Sigmoid colon (tissue), 7 donors: ENCODE measurements at places on chromosomes 2 and 18. TPM values are rescaled to one million over a fixed set of nuclear protein-coding genes. Genes with fewer than 3 reads are reported as not detected.
A peak's percentile ranks its signal among the peaks of the same experiment; 100 is the strongest.

SS18 gene
- total RNA-seq = 204 TPM

- H3K4me1 ChIP-seq = no peaks in the 10 kb centered on the region
- no peaks in the 10 kb centered on the region for H3K27me3 ChIP-seq
- H3K36me3 ChIP-seq = no peaks in the 10 kb centered on the region
Observed at GRCh38 chr18:23317975-23318675, 135.0 kb upstream of the RIOK3 start.

DNA sequence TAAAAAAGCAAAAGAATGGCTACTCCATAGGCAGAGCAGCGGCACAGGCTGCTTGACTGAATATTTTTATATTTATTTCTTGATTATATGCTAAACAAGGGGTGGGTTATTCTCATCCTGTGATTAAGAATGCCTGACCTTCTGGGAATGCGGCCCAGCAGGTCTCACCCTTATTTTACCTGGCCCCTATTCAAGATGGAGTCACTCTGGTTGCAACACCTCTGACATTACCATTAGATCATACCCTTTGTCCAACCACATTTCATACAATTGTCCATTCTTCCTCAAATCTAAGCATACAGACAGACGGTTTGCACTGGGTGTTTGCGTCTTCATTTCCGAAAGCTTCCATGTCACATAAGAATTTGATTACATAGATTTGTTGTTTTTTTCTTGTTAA, 168.2 kb downstream of the GALNT1 start:
- H3K36me3 ChIP-seq = no peaks in the 10 kb centered on the region
- DNase-seq = no peak
- no peak overlapping the region for H3K27ac ChIP-seq
- H3K4me1 ChIP-seq = no peaks in the 10 kb centered on the region

MROH2A gene
- total RNA-seq = not detected

DNA sequence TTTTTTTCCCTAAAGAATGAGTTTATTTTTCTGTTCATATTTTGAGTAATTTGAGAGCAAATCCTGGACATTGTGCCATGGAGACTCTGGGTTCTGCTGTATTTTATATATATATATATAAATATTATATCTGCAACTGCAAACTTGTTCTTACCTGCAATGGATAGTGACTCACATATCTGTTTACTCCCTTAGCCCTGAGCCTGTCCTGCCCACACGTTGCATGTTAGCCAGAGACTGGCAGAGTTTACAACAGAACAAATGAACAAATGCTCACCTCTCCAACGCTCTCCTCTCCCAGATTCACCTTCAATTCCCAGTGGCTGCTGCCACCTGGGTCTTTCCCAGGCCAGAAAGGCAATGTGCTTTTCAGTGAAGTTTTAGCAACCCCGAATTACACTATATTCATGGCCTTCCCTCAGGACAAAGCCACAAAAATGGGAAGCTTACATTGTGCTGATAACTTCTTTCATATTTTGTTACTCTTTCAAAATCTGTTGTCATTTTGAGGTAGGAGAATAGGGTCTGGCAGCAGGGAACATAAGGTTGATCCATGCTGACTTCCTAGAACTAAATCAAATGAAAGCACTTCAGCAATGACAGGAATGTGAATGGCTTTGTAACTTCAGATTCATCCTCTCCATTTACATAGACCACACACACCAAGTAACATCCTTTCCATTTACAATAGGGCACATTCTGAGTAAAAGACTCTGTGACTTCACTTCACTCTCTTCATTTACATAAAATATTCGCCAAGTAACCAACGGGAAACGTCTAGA, 105.4 kb upstream of the FAM110C start:
- DNase-seq = no peak
- H3K4me3 ChIP-seq = no peak overlapping the region
- no peaks in the 10 kb centered on the region for H3K36me3 ChIP-seq
- no peaks in the 10 kb centered on the region for H3K27me3 ChIP-seq
- no peak overlapping the region for H3K27ac ChIP-seq

GRCh38 chr2:201980389-201980821, 53.2 kb upstream of the FZD7 start:
- H3K4me3 ChIP-seq = no peak overlapping the region
- no peaks in the 10 kb centered on the region for H3K36me3 ChIP-seq
- no peaks in the 10 kb centered on the region for H3K27me3 ChIP-seq
- H3K27ac ChIP-seq = no peak overlapping the region

DNA sequence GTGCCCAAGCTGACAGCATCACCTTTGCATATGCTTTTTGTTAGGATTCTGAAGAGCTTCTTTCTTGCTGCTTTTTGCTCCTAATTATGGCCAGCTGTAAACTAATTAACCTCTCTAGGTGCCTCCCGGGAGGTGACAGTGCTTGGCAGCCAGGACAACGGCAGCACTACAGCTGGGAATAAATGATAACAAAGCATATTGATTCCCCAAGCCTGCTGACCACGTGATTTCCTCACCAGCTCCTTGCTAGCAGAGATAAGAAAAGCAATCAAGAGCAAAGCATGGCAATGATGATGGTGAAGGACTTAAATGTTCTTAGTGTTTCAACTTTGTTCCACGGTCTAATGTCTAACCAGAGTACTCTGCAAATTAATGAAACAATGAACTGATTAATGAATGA, 1074.4 kb upstream of the GYPC start:
- H3K4me1 ChIP-seq = no peaks in the 10 kb centered on the region
- H3K27me3 ChIP-seq = no peaks in the 10 kb centered on the region
- H3K36me3 ChIP-seq = no peaks in the 10 kb centered on the region
- H3K27ac ChIP-seq = no peak overlapping the region

- H3K36me3 ChIP-seq = peaks cover 48% of the 10 kb centered on the region
- H3K27me3 ChIP-seq = no peaks in the 10 kb centered on the region
- no peak overlapping the region for H3K27ac ChIP-seq
- no peaks in the 10 kb centered on the region for H3K4me1 ChIP-seq
Observed at GRCh38 chr2:62974999-62975398, 75.6 kb upstream of the OTX1 start.

DNA sequence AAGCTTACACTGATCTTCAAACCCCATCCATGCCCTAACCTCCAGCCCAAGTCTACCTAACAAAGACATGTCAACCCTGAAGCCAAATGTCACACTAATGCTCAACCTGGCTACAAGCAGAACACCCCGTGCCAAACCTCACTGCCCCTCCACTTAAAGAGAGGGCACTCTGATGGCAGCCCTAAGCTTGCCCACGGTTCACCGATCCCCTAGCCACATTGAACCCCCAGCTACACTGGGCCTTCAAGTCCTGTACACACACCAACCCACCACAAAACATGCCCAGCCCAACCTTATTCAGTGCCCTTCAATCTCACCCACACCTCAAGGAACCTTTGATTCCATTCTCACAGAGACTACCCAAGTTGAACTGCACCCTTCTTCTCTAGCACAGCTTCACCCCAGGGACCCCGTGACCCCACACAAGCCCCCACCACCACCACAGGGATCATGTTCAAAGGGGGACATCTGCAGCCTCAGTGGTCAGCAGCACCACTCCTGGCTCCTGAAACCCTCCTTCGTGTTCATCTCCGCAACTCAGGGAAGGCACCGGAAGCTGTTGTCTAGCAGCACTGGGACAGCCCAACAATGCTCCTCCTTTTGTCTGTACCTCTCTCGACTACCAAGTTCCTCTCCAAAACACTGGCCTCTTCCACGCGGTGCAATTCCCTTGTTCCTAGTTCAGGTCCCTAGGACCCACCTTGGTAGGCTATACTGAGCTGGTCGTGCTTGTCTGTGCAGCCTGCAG, 218.8 kb downstream of the CYP26B1 start:
- no peak overlapping the region for H3K27ac ChIP-seq
- no peaks in the 10 kb centered on the region for H3K36me3 ChIP-seq
- no peak for DNase-seq
- H3K27me3 ChIP-seq = no peaks in the 10 kb centered on the region
- no peak overlapping the region for H3K4me3 ChIP-seq

GRCh38 chr2:10770956-10771750, 41.4 kb downstream of the PDIA6 start:
- H3K4me3 ChIP-seq = no peak overlapping the region
- DNase-seq = peak; percentile 58
- H3K4me1 ChIP-seq = no peaks in the 10 kb centered on the region
- no peaks in the 10 kb centered on the region for H3K36me3 ChIP-seq
- H3K27me3 ChIP-seq = no peaks in the 10 kb centered on the region

GRCh38 chr2:10721396-10722251, at the start of gene ATP6V1C2:
Gene ATP6V1C2 (plus strand): TSS chr2:10721630. CDS start chr2:10722850, 1,220 bp downstream.
- no peak for DNase-seq
- peaks cover 26% of the 10 kb centered on the region for H3K4me1 ChIP-seq
- H3K27ac ChIP-seq = no peak within 1 kb of the TSS
- H3K4me3 ChIP-seq = peak within 1 kb of the TSS; percentile 54

IL36A gene
- not detected for total RNA-seq

DNA sequence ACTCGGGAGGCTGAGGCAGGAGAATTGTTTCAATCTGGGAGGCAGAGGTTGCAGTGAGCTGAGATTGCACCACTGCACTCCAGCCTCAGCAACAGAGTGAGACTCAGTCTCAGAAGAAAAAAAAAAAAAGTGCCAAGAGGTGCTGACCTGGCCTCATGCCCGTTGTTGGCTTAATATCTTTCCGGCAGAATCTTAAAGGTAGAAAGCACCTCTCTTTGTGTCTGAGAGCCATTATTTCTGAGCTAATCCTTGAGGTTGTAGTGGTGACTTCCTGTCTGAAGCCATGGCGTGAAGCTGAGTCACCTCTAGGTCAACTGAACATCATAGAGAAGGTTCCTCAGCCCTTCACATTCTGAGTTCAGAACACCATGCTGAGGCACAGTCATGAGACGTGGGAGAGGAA, 60.4 kb downstream of the WDSUB1 start:
- H3K4me1 ChIP-seq = no peaks in the 10 kb centered on the region
- H3K4me3 ChIP-seq = no peak overlapping the region
- peaks cover 87% of the 10 kb centered on the region for H3K36me3 ChIP-seq
- no peak for DNase-seq

NPC1 gene
- 40.3 TPM for total RNA-seq

- H3K27me3 ChIP-seq = no peaks in the 10 kb centered on the region
- no peak overlapping the region for H3K4me3 ChIP-seq
- H3K36me3 ChIP-seq = no peaks in the 10 kb centered on the region
Observed at GRCh38 chr2:190446193-190446592, 38.0 kb downstream of the MFSD6 start.

FARP2 gene
- total RNA-seq = 19.3 TPM

- no peaks in the 10 kb centered on the region for H3K36me3 ChIP-seq
- H3K4me1 ChIP-seq = no peaks in the 10 kb centered on the region
- no peak for DNase-seq
- H3K27me3 ChIP-seq = no peaks in the 10 kb centered on the region
Observed at GRCh38 chr18:58505181-58505580, 123.7 kb downstream of the ALPK2 start.

GGCX gene
- total RNA-seq = 14.9 TPM

- H3K27ac ChIP-seq = no peak overlapping the region
- peaks cover 17% of the 10 kb centered on the region for H3K27me3 ChIP-seq
- no peaks in the 10 kb centered on the region for H3K36me3 ChIP-seq
- DNase-seq = no peak
- H3K4me1 ChIP-seq = no peaks in the 10 kb centered on the region
- H3K4me3 ChIP-seq = no peak overlapping the region
Observed at GRCh38 chr2:69946351-69947324, 14.8 kb downstream of the ASPRV1 start.

DNA sequence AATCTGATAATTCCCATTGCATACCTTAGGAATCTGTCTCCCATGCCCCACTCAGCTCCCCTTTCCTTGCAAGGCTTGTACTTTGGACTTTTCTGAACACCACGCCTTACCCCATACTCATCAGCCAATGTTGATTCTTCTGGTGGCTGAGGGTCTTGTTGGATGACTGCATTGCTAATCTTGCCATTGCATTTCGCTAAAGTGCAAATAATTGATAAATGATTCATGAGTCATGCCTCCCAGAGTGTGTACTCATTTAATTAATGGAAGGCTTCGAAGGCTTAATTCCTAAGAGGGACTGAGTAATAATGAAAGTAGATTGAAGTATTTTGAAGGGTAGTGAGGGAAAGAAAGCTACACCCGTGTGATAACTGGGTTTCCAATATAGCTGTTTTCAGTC, 28.0 kb upstream of the PPP1R1C start:
- no peak overlapping the region for H3K4me3 ChIP-seq
- no peaks in the 10 kb centered on the region for H3K36me3 ChIP-seq
- no peak for DNase-seq
- H3K4me1 ChIP-seq = no peaks in the 10 kb centered on the region
- no peaks in the 10 kb centered on the region for H3K27me3 ChIP-seq
- no peak overlapping the region for H3K27ac ChIP-seq

DNA sequence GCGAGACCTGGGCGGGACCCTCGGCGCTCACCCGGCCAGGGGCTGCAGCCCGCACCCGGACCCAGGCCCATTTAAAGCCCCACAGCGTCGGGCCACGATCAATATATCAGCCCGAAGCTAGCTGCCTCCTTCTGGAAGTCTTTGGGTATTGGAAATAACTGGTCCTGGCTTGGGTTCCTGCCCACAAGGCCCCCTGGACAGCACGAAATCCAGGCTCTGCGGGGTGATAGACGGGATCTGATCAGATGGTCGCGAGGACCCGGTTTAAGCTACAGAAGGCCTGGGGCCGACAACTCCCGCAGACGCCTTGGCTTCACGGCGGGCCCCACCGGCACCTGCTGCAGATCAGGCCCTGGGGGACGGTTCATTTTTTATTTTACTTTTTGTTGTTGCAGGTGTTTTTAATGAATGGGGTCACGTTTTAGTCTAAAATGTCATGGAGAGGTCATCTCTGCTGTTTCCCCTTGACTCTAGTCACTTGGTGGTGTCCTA, 362 bp upstream of the PSTPIP2 start:
- H3K36me3 ChIP-seq = no peaks in the 10 kb centered on the region
- H3K27me3 ChIP-seq = no peaks in the 10 kb centered on the region
- peak overlapping the region; percentile 95 for H3K4me3 ChIP-seq

DNA sequence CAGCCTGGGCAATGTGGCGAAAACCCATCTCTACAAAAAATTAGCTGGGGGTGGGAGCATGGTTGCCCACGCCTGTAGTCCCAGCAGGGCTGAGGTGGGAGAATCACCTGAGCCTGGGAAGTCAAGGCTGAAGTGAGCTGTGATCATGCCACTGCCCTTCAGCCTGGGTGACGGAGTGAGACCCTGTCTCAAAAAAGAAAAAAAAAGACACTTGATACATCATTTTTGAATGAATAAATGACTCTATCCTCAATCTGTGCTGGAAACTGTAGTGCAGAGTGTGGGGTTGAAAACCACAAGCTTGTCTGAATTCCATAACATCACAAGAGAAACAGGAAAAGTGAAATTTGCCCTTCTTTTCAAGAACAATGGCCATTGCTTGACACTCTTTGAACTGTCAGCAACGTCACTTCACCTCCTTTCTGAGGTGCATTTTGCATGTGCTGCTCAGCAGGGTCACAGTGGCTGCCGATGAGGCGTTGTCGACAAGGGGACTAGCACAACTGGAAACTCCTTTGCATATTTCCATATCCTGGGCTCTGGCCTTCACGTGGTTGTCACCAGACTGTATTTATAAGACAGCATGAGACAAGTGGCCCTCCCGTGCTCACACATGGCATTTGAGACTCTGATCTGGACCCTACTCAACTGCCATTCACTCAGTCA, 54.2 kb downstream of the DDX1 start:
- DNase-seq = no peak
- H3K27me3 ChIP-seq = no peaks in the 10 kb centered on the region
- H3K36me3 ChIP-seq = no peaks in the 10 kb centered on the region
- no peaks in the 10 kb centered on the region for H3K4me1 ChIP-seq

- DNase-seq = peak; percentile 20
- H3K4me3 ChIP-seq = no peak overlapping the region
- peaks cover 31% of the 10 kb centered on the region for H3K4me1 ChIP-seq
- H3K36me3 ChIP-seq = no peaks in the 10 kb centered on the region
- no peak overlapping the region for H3K27ac ChIP-seq
Observed at GRCh38 chr2:109451671-109452070, 162.1 kb downstream of the SEPTIN10 start.

PTPRM gene
- 62.8 TPM for total RNA-seq

- H3K4me3 ChIP-seq = no peak overlapping the region
- H3K36me3 ChIP-seq = no peaks in the 10 kb centered on the region
- H3K27ac ChIP-seq = no peak overlapping the region
- H3K27me3 ChIP-seq = no peaks in the 10 kb centered on the region
Observed at GRCh38 chr18:70462078-70462439, 173.2 kb downstream of the SOCS6 start.
